ENCODE measurements at places on chromosomes 13 and 19.

DNA sequence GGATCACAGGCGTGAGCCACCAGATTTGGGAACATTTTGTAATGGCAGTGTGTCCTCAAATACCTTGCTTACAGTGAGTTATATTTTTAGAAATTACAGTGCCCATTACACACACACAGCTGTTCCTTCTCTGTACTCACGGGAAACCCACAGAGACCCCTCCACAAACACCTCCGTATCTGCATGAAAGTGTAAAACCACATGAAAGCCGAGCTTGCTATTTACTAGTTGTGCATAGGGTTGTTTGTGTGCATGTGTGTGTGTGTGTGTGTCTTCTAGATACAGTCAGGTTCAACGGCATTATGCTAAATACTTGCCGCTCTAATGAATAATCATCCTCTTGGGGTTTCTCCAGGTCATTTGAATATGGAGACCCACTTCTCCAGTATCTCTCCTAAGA, 22.3 kb upstream of the LILRA2 start:
- no peaks in the 10 kb centered on the region for H3K4me1 ChIP-seq
- H3K4me3 ChIP-seq, result no peak overlapping the region
- no peaks in the 10 kb centered on the region for H3K36me3 ChIP-seq

DNA sequence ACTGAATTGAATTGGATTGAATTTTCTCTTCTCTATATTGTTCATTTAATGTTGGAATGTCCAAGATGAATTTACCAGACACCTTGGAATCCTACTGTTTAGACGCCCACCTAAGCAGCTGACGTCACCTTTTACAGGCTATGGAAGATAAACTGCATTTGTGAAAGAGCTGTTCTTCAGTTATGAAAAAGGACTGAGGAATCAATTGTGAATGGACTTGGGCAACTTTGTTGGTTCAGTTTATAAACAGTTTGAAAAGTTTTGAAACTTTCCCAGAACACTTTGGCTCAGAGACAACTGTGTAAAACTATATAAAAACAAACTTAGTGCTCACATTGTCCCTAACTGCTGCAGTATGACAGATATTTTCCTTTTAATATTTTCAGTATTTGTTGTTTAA, 590.8 kb upstream of the SPRY2 start:
- no peak overlapping the region for H3K27ac ChIP-seq
- H3K27me3 ChIP-seq, result no peaks in the 10 kb centered on the region
- H3K4me1 ChIP-seq, result no peaks in the 10 kb centered on the region
- no peaks in the 10 kb centered on the region for H3K36me3 ChIP-seq

- H3K27ac ChIP-seq, result no peak overlapping the region
- H3K27me3 ChIP-seq, result no peaks in the 10 kb centered on the region
- H3K4me1 ChIP-seq, result no peaks in the 10 kb centered on the region
- no peak overlapping the region for H3K4me3 ChIP-seq
- DNase-seq, result no peak
These were observed 28.0 kb downstream of the PEPD start for GRCh38 chr19:33493401-33494275.

DNA sequence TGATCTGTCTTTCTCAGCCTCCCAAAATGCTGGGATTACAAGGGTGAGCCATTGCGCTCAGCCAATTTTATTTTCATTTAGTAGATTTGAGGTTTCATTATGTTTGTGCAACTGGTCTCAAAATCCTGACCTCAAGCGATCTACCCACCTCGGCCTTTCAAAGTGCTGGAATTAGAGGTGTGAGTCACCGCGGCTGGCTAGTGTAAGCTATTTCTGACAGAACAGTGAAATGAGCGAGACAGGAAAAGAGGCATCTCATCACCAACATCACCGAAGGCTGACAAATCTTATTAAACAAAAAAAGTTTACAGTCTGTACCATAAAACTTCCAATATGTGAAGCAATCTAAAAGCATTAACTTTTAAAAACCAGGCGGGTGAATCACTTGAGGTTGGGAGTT, 12.2 kb upstream of the ZNF888 start:
- no peak overlapping the region for H3K4me3 ChIP-seq
- no peak for DNase-seq
- no peaks in the 10 kb centered on the region for H3K27me3 ChIP-seq
- H3K36me3 ChIP-seq, result no peaks in the 10 kb centered on the region
- peak overlapping the region; percentile 42 for H3K27ac ChIP-seq
- peaks cover 9% of the 10 kb centered on the region for H3K4me1 ChIP-seq

DNA sequence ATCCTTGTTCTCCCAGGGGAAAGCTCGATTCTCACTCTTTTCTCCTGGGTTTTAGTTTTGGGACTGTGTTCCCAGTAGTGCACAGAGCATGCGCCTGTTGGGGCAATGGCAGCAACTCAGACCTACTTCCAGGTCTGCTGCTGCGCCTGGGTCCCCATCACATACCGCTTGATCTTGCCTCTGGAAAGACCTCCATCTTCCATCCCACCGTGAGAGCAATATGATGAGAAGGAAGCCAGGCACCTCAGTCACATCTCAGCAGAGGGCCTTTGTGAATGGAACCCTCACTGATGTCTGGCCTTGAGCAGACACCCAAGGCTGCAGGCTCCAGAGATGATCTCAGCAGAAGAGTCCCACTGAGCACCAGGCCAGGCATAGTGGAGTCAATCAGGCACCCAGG, 176.8 kb upstream of the ZNF507 start:
- no peaks in the 10 kb centered on the region for H3K4me1 ChIP-seq
- no peak overlapping the region for H3K27ac ChIP-seq
- no peak overlapping the region for H3K4me3 ChIP-seq
- DNase-seq, result no peak

- H3K4me1 ChIP-seq, result no peaks in the 10 kb centered on the region
- no peaks in the 10 kb centered on the region for H3K36me3 ChIP-seq
- no peak overlapping the region for H3K27ac ChIP-seq
- DNase-seq, result no peak
- no peak overlapping the region for H3K4me3 ChIP-seq
These were observed 42.6 kb upstream of the ATP11A start for GRCh38 chr13:112647256-112647655.

- no peak overlapping the region for H3K27ac ChIP-seq
- no peaks in the 10 kb centered on the region for H3K27me3 ChIP-seq
- no peaks in the 10 kb centered on the region for H3K36me3 ChIP-seq
- no peak for DNase-seq
These were observed 7.6 kb upstream of the NAXD start for GRCh38 chr13:110607675-110608224.

- H3K4me1 ChIP-seq, result no peaks in the 10 kb centered on the region
- peak overlapping the region; percentile 32 for H3K27ac ChIP-seq
- no peak overlapping the region for H3K4me3 ChIP-seq
- no peaks in the 10 kb centered on the region for H3K36me3 ChIP-seq
- no peaks in the 10 kb centered on the region for H3K27me3 ChIP-seq
These were observed 96.3 kb upstream of the SPRY2 start for GRCh38 chr13:80437231-80437630.

GRCh38 chr19:29381353-29382203, 144.2 kb upstream of the VSTM2B start:
- H3K27ac ChIP-seq, result no peak overlapping the region
- no peak overlapping the region for H3K4me3 ChIP-seq
- DNase-seq, result no peak

DNA sequence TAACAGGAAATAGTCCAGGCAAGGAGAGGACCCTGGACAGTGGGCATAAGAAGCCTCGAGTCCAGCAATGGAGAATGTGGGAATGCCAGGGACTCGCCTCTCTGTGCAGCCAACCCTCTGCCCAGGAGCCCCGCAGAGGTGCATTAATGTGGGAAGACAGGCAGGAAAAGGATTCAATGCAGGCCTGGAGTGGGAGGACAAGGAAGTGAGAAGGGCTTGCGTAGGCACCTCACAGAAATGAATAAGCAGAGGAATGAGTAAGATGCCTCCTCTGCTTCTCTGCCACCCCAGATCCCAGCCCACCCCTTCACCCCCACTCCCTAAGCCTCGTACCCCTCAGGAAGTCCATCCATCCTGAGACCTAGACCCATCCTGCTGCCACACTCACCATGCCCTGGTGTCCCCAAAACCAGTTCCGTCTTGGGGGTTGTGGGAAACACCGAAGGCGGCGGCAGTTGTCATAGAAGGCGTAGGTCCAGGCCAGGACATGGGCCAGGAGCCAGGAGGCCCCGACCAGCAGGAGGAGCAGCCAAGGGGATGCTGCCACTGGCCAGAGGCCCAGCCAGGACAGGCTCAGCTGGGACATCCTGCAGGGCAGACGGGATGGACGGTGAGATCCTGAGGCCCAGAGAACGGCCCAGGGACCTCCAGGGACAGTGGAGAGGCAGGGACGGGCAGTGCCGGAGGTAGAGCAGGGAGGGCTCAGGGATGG, 692 bp downstream of the CYP4F2 start:
- H3K4me1 ChIP-seq, result no peaks in the 10 kb centered on the region
- H3K36me3 ChIP-seq, result no peaks in the 10 kb centered on the region
- no peak overlapping the region for H3K4me3 ChIP-seq
- H3K27me3 ChIP-seq, result no peaks in the 10 kb centered on the region
- H3K27ac ChIP-seq, result no peak overlapping the region

- DNase-seq, result no peak
- peaks cover 19% of the 10 kb centered on the region for H3K4me1 ChIP-seq
- no peaks in the 10 kb centered on the region for H3K36me3 ChIP-seq
- no peak overlapping the region for H3K4me3 ChIP-seq
These were observed 181.2 kb downstream of the COL4A1 start for GRCh38 chr13:110125613-110126272.

- no peaks in the 10 kb centered on the region for H3K27me3 ChIP-seq
- no peaks in the 10 kb centered on the region for H3K4me1 ChIP-seq
- H3K36me3 ChIP-seq, result no peaks in the 10 kb centered on the region
- H3K27ac ChIP-seq, result no peak overlapping the region
- no peak for DNase-seq
- H3K4me3 ChIP-seq, result no peak overlapping the region
These were observed 14.6 kb upstream of the SERPINE3 start for GRCh38 chr13:51324714-51325420.

GRCh38 chr13:81302125-81302524, 961.2 kb upstream of the SPRY2 start:
- H3K4me1 ChIP-seq, result no peaks in the 10 kb centered on the region
- DNase-seq, result no peak
- H3K27me3 ChIP-seq, result no peaks in the 10 kb centered on the region
- H3K27ac ChIP-seq, result no peak overlapping the region
- no peaks in the 10 kb centered on the region for H3K36me3 ChIP-seq
- no peak overlapping the region for H3K4me3 ChIP-seq

DNA sequence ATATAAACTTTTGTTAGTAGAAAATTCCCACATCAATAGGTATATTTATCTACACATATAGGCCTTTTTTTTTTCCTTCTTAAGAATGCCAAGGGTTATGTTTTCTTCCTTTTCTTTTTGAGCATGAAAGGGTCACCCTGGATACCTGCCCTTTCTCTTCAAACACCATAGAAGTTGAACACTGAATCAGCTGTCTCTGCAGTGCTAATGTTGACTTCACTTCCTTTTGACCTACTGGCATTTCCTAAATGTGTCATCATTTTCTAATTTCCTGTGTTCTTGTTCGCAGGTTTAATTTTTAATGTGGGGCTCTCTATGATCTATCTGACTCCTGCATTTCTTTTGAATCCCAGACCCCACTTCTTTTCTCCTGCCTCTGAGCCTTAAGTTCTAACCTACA, 532.0 kb downstream of the GPC6 start:
- H3K4me1 ChIP-seq, result no peaks in the 10 kb centered on the region
- no peaks in the 10 kb centered on the region for H3K36me3 ChIP-seq
- no peaks in the 10 kb centered on the region for H3K27me3 ChIP-seq
- no peak for DNase-seq
- no peak overlapping the region for H3K27ac ChIP-seq

DNA sequence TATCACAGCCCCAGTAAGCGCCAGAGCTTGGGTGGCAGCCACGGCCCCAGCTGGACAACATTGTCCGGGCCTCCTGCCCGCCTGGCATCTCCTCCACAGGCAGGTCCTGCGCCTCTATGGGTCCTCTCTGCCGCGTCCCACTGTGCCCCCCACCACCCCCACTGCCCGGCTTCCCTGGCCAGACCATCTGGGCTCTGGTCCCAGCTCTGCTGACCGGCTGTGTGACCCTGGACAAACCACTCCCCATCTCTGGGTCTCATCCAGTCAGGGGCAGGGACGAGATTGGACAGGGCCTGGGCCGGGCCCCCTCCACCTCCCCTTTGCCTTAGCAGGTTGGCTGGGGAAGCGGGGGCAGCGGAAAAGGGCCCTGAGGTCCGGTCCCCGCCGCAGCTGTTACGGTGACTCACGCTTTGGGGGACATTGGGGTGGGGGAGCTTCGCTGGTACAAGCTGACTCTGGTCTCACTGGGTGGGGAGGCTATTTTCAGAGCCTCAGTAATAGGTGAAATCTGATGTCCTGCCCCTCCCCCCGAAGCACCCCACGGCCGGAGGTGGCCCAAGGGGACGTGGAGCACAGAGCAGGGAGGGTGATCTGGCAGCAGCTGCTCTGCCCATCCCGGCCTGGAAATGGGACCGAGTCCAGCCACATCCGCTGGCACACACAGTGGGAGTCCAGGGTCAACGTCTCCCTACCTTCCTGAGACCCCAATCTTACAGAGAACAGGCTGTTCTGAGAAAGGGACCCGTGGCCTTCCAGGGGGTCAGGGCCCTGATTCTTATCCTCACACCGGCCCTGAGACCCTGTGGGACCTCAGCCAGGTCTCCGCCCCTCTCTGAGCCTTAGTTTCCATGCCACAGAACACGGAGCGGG, 9.1 kb downstream of the NFIC start:
- no peak overlapping the region for H3K4me3 ChIP-seq
- peak overlapping the region; percentile 100 for H3K27ac ChIP-seq
- H3K36me3 ChIP-seq, result no peaks in the 10 kb centered on the region
- peak; percentile 89 for DNase-seq
- peaks cover 57% of the 10 kb centered on the region for H3K4me1 ChIP-seq
- no peaks in the 10 kb centered on the region for H3K27me3 ChIP-seq

GRCh38 chr13:98475522-98475921, 101.4 kb downstream of the STK24 start:
- H3K4me3 ChIP-seq, result no peak overlapping the region
- H3K27me3 ChIP-seq, result no peaks in the 10 kb centered on the region
- H3K4me1 ChIP-seq, result peaks cover 19% of the 10 kb centered on the region

DNA sequence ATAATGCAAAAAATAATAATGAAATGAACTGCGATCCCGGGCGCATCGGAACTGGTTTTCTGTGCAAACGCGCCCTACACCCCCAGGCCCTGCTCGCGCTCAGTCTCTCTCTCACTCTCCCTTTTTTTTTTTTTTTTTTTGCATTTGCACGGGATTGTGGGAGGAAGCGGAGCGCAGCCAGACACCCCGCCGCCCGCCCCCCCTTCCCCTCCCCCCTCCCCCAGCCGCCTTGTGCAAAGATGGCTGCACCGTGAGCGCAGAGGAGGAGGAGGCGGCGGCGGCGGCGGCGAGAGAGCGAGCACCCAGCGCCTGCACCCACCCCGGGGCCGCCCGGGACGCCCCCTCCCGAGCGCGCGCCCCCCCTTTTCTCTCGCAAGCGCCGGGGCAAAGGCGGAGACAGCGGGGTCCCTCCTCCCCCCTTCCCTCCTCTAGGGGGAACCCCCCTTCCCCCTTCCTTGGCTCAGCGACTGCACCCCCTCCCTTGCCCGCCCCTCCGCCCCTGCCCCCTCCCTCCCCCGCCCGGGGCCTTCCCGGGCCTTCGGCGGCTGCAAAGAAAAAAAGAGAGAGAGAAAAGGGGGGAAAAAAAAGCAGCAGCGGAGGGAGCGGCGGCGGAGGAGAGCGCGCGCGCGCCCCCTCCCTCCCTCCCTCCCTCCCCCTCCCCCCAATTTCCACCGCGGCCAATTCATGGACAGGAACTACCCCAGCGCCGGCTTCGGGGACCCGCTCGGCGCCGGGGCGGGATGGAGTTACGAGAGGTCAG, at the start of gene PRR12:
Gene PRR12 (plus strand): TSS at position 212 of the 760 bp plus-strand sequence. CDS start 473 bp downstream, at position 685.
- peak; percentile 50 for DNase-seq
- peak within 1 kb of the TSS; percentile 80 for H3K4me3 ChIP-seq
- no peaks in the 10 kb centered on the region for H3K27me3 ChIP-seq
- peaks cover 29% of the 10 kb centered on the region for H3K4me1 ChIP-seq
